ENCODE measurements at places on chromosomes 12 and 14.

GRCh38 chr14:39841088-39841487, 408.9 kb upstream of the FBXO33 start:
- DNase-seq, result no peak

DNA sequence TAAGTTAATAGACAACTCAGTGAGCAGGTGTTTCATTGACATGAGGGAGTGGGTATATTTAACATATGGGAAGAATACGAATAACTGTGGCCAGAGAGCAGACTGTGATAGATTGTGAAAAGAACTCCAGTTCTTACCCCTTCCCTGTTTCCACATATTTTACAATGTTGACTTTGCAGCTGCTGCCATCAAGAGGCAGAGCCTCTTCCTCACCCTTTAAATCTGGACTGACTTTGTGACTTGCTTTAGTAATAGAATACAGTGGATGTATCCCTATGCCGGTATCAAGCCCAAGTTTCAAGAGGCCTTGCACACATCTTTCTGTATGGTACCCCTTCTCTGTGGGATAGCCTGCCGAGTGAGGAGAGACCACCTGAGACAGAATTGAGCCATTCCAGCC, 356.7 kb downstream of the ETNK1 start:
- DNase-seq, result no peak

DNA sequence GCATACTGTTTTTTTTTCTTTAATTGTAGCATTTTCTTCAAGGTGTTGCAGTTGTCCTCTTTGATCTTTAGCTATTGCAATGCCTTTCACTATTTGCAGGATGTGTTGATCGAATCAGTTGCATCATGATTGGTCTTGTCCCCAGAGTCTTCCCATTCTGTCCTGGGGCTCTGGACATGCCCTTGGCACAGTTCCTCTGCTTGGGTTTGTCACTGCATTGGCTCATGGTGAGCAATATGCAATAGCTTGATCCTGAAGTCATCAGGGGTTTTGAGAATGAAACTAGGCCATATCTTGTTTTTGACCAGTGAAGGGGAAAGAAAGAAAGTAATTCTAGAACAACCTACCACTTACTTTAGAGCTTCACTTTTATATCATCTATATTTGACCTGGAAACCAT, 281.5 kb downstream of the TMEM117 start:
- no peak for DNase-seq

GRCh38 chr12:82415402-82415801, 57.1 kb downstream of the METTL25 start:
- DNase-seq, result no peak

DNA sequence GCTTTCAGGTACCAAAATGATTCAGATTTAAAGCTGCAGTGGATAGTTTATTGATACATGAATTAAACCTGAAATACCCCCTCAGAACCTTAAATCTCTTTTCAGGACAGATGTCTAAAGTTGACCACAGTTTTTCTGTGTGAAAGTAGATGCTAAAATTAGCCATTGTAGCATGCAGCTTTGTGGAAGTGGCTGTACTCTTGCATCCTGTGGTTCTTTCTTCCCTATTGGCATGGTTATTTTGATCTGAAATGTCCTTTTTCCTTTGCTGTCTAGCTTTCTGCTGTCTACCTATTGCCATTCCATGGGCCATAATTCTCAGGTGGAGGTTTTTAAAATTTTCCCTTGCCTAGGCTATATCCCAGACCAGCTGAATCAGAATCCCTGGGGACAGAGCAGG, 455.6 kb downstream of the ZFP36L1 start:
- DNase-seq, result no peak

DNA sequence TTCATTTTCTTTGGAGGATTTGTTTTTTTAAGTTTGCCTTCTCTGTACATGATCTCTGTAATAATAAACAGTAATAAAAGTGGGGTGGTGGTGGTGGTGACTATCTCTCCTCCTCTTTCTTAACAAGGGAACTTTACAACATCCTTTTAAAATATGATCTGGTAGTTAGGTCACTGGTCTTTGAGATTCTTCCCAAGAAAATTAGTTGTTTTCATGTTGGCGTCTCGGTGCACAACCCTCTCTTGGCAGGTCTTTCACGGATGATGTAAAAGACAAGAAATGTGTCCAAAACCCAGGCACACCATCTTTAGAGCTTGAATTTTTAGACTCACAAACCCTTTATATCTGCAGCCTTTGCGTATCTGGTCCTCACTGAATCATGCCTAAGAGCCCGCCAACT, 488.5 kb upstream of the TBX3 start:
- DNase-seq, result no peak

DNA sequence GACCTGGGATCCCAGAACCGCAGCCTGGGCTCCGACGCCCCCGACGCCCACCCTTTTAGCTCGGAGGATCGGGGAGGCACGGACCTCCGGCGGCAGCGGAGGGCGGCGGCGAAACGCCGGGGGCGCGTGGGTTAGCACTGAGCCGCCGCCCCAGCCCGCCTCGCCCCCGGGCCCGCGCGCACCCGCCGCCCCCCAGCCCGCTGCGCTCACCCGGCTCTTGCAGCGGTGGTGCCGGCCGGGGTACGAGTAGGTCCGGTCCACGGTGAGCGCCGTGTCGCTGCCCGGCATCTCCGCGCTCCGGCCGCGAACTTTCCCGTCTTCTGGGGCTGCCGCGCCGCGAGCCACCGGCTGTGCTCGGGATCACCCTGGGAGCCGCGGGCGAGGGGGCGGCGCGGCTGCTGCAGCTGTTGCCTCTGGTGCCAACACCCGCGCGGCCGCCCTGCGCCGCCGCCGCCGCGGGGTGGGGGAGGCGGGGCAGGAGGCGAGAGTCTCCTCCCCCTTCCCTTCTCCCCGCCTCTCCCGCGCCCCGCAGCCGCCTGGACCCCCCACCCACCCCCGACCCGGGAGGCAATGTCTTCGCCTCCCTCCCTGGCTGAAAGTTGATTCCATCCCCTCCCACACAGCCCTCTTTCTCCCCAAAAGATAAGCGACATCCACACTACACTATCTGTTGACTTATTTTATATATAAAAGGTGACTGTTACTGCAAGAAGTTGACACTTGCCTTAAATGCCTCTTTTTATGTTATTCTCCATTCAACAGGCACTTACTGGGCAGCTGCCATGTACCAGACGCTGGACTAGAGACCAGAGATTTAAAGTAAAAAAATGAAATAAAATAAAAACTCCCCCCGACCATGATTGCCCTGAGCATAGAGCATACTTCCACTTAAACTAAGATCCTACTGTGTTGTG, at the start of gene TMCC3:
TSS of gene TMCC3 (minus strand) at position 415 of the 914 bp plus-strand sequence. CDS start at position 288, 127 bp downstream.
- DNase-seq, result no peak

DNA sequence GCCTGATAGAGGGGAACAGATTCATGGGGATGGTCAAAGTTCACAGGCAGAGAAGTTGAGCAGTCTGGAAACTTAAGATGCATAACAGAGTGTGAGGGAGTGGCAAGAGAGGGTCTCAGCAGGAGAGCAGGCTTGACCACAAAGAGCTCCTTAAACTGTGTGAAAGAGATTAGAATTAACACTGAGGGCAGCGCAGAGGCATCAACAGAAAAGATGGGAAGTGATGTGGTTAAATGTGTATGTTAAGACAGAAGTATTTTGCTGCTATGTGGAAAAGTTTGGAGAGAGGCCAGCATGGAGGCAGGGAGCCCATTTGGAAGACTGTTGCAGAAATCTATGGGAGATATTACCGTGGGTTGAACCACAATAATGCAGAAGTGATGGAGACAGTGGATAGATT, 122.7 kb upstream of the LMNTD1 start:
- DNase-seq, result no peak

- no peak for DNase-seq
Measured at GRCh38 chr12:93000026-93000425, 70.9 kb upstream of the EEA1 start.

DNA sequence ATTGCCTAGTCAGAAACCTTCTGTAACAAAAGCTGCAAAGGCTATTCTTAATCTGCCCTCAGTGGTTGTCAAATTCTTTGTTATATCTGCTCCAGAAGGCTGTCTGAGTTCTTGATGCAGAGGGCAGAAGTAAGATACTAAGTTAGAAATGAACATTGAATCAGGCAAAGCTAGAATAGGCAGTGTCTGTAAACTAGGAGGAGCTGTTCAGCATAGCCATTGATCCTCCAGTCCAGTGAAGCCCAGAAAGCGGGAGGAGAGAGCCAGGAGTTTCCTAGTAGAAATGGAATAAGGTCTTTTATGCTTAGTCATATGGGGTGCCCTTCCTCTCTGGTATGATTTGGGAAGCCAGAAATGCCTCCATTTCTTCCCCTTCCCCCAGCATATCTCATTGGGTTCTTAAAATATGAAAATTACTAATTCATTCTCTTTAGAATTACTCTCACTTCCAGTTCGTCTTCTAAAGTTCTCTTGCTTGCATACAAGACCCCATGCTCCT, 76.2 kb downstream of the APAF1 start:
- DNase-seq, result no peak

GRCh38 chr14:41605550-41606281, 960 bp upstream of the LRFN5 start:
- no peak for DNase-seq

DNA sequence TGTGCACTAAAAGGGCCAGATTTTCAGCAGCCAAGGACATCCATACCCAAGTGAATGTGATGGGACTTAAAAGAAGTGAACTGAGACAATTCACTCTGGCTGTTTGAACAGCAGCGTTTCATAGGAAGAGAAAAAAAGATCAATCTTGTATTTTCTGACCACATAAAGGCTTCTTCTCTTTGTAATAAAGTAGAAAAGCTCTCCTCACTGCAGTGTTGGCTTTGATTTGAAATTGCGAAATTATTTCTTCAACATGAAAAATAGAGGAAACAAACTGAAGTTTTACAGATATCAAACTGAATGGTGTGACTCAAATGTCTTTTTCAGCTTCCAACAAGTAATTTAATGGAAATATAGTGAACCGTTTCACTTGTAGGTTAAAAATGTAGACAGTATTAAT, 11.3 kb upstream of the KCNMB4 start:
- DNase-seq, result no peak

DNA sequence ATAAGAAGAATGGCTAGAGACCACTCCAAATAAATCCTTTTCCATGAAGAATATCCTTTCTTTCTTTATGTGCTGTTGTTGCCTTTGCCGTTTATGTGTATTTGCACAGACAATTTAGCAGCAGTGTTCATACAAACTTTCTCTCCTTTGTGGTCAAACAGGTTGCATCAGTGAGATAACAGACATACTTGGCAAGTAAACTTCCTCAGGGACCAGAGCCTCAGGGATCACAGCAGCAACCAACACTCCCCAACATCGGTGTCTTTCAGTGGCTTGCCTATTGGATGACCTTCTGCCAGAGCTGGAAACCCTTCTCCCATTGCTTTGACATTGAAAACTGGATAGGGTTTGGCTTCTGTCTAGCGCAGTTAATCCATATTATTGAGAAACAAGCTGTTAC, 252.2 kb downstream of the BTG1 start:
- DNase-seq, result no peak

GRCh38 chr12:1579651-1580435, 14.5 kb downstream of the FBXL14 start:
- DNase-seq, result no peak
